ENCODE measurements at places on chromosomes 1 and 21. TPM values are rescaled to one million over a fixed set of nuclear protein-coding genes. Genes with fewer than 3 reads are reported as not detected.

Gene PRCC
- total RNA-seq, result 71.5 TPM

Gene NR5A2
- 12.1 TPM for total RNA-seq

Gene TMEM54
- 23.6 TPM for total RNA-seq

Gene SOX13
- 38.0 TPM for total RNA-seq

- peak overlapping the region; percentile 36 for H3K27ac ChIP-seq
- H3K27me3 ChIP-seq, result no peaks in the 10 kb centered on the region
- no peak overlapping the region for H3K4me3 ChIP-seq
- DNase-seq, result peak; percentile 92
- H3K36me3 ChIP-seq, result no peaks in the 10 kb centered on the region
These were observed 64.1 kb downstream of the DDR2 start for GRCh38 chr1:162696286-162696862.

- no peak overlapping the region for H3K4me3 ChIP-seq
- DNase-seq, result no peak
- H3K4me1 ChIP-seq, result no peaks in the 10 kb centered on the region
- H3K27ac ChIP-seq, result no peak overlapping the region
- H3K36me3 ChIP-seq, result no peaks in the 10 kb centered on the region
These were observed 124.5 kb downstream of the TBX15 start for GRCh38 chr1:118863688-118864087.

DNA sequence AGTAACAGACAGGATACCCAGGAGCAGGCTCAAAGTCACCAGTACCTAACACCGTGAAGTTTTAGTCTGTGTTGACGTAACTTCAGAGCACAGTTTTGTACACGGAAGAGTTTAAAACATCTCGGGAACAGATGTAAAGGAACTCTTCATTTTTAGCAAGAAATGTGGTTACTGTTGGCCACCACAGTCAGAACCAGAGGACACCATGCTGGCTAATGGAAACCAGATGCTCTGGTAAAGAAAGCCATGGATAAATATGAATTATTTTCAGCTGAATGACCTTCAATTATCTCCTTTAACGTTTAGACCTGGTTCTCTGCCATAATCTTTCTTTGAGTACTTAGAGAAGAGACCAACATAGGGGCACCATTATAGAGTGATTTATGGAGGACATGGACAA lies 115.9 kb downstream of the NTMT2 start:
- no peak for DNase-seq
- H3K27me3 ChIP-seq, result no peaks in the 10 kb centered on the region
- no peak overlapping the region for H3K27ac ChIP-seq
- no peak overlapping the region for H3K4me3 ChIP-seq
- H3K36me3 ChIP-seq, result no peaks in the 10 kb centered on the region

GRCh38 chr21:29321932-29322928 lies 23.5 kb downstream of the BACH1 start:
- peaks cover 8% of the 10 kb centered on the region for H3K36me3 ChIP-seq
- no peaks in the 10 kb centered on the region for H3K4me1 ChIP-seq
- H3K27ac ChIP-seq, result no peak overlapping the region
- H3K27me3 ChIP-seq, result no peaks in the 10 kb centered on the region

- no peaks in the 10 kb centered on the region for H3K36me3 ChIP-seq
- no peaks in the 10 kb centered on the region for H3K4me1 ChIP-seq
- H3K27ac ChIP-seq, result no peak overlapping the region
- H3K27me3 ChIP-seq, result peaks cover 22% of the 10 kb centered on the region
These were observed 108.7 kb upstream of the KCNE2 start for GRCh38 chr21:34255073-34255472.

GRCh38 chr1:89998306-89998705 lies 3.4 kb downstream of the ZNF326 start:
- H3K27me3 ChIP-seq, result no peaks in the 10 kb centered on the region
- no peak overlapping the region for H3K4me3 ChIP-seq
- no peak for DNase-seq

DNA sequence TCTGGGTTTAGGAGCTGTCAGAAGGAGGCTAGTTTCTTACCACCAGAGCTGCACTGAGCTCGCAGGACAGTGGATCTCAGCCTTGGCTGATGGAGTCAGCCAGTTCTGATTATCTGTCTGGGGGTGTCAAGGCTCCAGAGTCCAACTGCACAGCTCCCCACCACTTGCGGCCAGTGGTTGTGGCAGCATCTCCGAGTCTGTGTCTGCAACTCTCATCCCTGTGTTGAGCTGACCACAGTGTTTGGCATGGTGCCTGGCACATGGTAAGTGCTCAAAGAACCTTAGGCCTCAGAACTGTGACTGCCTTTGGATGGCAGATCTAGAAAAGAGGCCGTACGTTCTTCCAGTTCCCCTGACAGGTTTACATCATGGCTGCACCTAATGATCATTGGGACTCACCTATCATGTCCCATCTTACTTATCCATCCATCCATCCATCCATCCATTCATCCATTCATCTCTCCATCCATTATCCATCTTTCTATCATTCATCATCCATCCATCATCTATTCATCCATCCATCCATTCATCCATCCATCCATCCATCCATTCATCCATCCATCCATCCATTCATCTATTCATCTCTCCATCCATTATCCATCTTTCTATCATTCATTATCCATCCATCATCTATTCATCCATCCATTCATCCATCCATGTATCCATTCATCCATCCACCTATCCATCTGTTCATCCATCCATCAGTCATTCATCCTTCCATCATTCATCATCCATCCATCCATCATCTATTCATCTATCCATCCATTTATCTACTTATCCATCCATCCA lies 114.5 kb downstream of the CRYAA start:
- H3K27me3 ChIP-seq, result no peaks in the 10 kb centered on the region
- H3K27ac ChIP-seq, result no peak overlapping the region
- no peaks in the 10 kb centered on the region for H3K4me1 ChIP-seq
- no peaks in the 10 kb centered on the region for H3K36me3 ChIP-seq

GRCh38 chr1:163050496-163050895 lies 18.7 kb upstream of the RGS4 start:
- no peaks in the 10 kb centered on the region for H3K4me1 ChIP-seq
- DNase-seq, result no peak
- no peak overlapping the region for H3K4me3 ChIP-seq

DNA sequence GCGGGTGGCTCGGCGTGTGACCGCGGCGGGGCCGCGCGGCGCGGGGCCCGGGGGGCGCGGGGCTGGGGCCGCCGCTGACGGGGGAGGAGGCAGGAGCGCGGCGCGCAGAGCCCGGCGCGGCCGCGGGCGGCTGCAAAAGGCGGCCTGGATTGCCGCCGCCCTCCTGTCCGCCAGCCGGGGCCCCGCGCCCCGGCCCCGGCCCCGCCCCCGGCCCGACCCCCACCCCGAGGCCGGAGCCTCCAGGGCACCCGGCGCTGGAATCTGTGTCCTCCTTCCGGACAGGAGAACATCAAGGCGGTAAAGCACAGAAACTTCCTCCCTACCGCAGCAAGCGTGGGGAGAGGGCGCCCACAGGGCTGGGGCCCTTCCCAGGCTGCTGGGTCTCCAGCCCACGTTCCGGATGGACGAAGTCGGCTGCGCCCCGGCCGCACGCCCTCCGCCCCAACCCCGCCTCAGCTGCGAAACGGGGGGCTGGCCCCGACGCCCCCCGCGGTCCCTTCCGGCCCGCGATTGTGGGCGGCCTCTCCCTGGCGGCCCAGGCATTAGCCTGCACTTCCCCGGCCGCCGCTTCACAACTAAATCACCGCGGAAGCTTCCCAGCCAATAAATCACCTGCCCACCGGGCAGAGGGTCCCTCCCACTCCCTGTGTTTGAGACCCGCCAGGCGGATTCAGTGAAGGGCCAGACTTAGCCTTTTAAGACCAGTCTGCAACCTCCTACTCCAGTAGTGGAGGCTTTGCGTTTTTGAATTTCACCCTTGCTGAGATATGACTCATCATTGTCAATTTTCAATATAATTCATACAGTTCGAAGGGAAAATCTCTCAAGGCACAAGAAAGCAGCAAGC lies 106.0 kb downstream of the SLC45A1 start:
- DNase-seq, result peak; percentile 75
- H3K4me3 ChIP-seq, result peak overlapping the region; percentile 72
- peaks cover 4% of the 10 kb centered on the region for H3K36me3 ChIP-seq
- H3K27ac ChIP-seq, result peak overlapping the region; percentile 72

DNA sequence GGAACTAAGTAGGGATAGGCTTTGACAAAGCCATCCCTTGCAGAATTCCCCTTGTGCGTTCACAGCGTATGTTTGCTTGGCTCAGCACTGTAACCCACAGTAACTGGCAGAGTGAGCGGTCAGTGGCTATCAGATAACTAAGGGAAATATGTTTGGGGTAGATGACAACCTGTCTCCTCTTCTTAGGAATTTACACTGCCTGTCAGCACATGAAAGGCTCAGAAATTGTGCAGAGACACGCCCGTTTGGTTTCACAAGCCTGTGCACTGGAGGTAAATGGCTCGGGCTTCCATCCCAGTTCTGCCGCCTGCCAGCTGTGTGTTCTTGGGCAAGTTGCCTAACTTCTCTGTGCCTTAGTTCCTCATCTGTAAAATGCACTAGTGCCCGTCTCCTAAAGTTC lies 101.2 kb downstream of the PRDM2 start:
- H3K27me3 ChIP-seq, result no peaks in the 10 kb centered on the region
- DNase-seq, result no peak
- H3K4me1 ChIP-seq, result no peaks in the 10 kb centered on the region
- no peaks in the 10 kb centered on the region for H3K36me3 ChIP-seq

DNA sequence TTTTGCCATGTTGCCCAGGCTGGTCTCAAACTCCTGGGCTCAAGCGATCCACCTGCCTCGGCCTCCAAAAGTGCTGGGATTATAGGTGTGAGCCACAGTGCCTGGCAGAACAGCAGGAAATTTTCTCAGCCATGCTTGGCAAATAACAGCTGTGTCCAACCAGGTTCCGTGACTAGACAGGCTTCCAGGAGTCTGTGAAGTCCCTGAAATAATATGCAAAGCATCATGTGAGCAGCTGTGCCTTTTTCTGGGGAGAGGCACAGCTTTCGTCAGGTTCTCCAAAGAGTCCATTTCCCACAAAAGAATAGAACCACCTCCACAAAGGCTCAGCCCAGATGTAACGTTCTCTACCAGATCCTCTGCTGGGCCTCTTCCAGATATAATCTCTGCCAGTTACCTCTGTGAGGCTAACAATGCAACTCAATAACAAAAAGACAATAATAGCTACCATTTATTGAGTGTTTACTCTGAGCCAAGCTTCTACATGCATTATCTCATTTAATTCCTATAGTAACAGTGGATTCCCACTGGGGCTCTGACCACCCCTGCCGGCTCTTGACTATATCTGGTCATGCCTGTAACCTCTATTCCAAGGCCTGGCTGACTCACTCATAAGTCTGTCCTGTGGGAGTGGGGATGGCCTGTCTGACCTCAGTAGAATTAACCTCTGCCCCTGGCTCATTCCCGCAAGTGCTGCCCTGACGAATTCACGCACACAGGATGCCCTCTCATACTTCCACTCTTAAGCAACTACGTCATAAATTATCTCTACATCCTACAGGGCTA lies 4.0 kb upstream of the NKAIN1 start:
- no peak overlapping the region for H3K27ac ChIP-seq
- no peaks in the 10 kb centered on the region for H3K36me3 ChIP-seq
- peaks cover 9% of the 10 kb centered on the region for H3K4me1 ChIP-seq

GRCh38 chr1:113519556-113519955 lies 129.2 kb downstream of the MAGI3 start:
- no peaks in the 10 kb centered on the region for H3K36me3 ChIP-seq
- no peaks in the 10 kb centered on the region for H3K4me1 ChIP-seq
- no peak for DNase-seq
- H3K27me3 ChIP-seq, result no peaks in the 10 kb centered on the region

DNA sequence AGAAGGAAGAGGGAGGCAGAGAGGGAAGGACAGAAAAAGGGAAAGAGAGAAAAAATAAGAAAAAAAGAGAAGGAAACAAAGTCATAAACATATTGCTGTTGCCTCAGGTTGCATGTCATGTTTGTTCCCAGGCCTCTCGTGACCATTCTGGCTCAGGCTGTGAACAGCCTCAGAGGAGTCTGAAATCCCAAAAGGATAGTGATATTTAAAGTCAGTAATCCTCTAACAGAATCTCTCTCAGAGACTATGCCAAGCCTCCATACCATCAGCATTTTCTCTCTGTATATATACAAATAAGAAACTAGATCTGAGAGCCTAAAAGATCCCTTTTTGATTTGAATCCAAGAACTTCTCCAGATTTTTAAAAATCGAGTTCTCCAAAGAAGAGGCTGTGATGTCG lies 35.2 kb downstream of the GORAB start:
- no peak overlapping the region for H3K4me3 ChIP-seq
- H3K27ac ChIP-seq, result no peak overlapping the region
- peaks cover 21% of the 10 kb centered on the region for H3K4me1 ChIP-seq
- H3K36me3 ChIP-seq, result no peaks in the 10 kb centered on the region

DNA sequence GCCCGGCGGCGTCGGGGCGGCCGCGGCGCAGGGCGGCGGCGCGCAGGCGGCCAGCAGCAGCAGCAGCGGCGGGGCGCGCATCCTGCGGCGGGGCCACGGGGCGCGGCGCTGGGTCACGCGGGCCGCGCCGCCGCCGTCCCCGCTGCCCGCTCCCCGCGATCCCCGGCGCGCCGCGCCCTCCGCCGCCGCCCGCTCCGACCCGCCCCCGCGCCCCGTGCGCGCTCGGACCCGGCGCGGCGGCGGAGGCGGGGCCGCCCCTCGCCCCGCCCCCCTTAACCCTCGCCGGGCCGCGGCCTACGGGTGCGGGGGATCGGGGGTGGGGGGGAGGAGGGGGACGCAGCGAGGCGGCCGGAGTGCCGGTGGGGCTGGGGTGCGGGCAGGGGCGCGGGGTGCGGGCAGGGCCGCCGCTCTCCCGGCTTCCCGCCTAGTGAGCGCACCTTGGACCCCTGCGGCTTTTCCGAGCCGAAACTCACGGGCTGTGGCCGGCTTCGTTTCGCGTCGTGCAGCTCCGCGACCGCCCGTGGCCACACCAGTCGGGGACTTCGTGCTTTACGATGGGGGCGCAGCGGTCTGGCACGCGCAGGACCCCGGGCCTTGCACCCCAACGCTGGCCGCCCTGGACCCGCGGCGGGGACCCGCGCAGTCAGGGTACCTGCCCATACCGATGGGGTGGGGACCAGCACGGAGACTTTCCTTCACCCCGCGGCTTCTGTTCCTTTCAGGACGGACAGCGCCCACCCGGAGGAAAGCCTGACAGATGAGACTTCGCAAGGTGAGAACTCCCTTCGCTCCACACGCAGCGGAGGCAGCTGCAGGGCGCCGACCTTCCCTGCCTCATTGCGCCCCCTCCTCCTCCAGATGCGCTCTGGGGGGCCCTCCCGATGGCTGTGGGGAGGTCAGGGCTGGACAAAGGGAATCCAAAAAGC lies at the start of gene FNDC10:
TSS of gene FNDC10 (minus strand) at position 201 of the 926 bp plus-strand sequence. CDS start at position 81, 120 bp downstream.
- peaks cover 18% of the 10 kb centered on the region for H3K27me3 ChIP-seq
- H3K36me3 ChIP-seq, result no peaks in the 10 kb centered on the region
- no peak for DNase-seq

- no peaks in the 10 kb centered on the region for H3K4me1 ChIP-seq
- DNase-seq, result no peak
- H3K36me3 ChIP-seq, result no peaks in the 10 kb centered on the region
- H3K27ac ChIP-seq, result no peak overlapping the region
- no peak overlapping the region for H3K4me3 ChIP-seq
These were observed 11.4 kb downstream of the DEPDC1 start for GRCh38 chr1:68485431-68486022.

GRCh38 chr1:167863921-167864279 lies 50.0 kb downstream of the ADCY10 start:
- H3K4me1 ChIP-seq, result peaks cover 13% of the 10 kb centered on the region
- H3K4me3 ChIP-seq, result no peak overlapping the region
- no peaks in the 10 kb centered on the region for H3K36me3 ChIP-seq
- no peaks in the 10 kb centered on the region for H3K27me3 ChIP-seq
- no peak overlapping the region for H3K27ac ChIP-seq
